ENCODE measurements at places on chromosomes 3 and 15. TPM values are rescaled to one million over a fixed set of nuclear protein-coding genes. Genes with fewer than 3 reads are reported as not detected.

Gene SEMA5B
- 9.0 TPM for total RNA-seq

Gene PLOD2
- total RNA-seq, result 14.7 TPM

Gene WDR93
- 0.41 TPM for total RNA-seq

Gene ACTL6A
- total RNA-seq, result 22.4 TPM

Gene OR5AC2
- not detected for total RNA-seq

Gene PATL2
- total RNA-seq, result not detected

Gene UBAP1L
- 2.0 TPM for total RNA-seq

Gene TMCO5A
- not detected for total RNA-seq

Gene COL6A5
- total RNA-seq, result under 0.01 TPM

Gene P2RY12
- 17.5 TPM for total RNA-seq

Gene GPR149
- total RNA-seq, result 7.7 TPM
